ENCODE measurements at places on chromosomes 1 and 21. TPM values are rescaled to one million over a fixed set of nuclear protein-coding genes. Genes with fewer than 3 reads are reported as not detected.

DNA sequence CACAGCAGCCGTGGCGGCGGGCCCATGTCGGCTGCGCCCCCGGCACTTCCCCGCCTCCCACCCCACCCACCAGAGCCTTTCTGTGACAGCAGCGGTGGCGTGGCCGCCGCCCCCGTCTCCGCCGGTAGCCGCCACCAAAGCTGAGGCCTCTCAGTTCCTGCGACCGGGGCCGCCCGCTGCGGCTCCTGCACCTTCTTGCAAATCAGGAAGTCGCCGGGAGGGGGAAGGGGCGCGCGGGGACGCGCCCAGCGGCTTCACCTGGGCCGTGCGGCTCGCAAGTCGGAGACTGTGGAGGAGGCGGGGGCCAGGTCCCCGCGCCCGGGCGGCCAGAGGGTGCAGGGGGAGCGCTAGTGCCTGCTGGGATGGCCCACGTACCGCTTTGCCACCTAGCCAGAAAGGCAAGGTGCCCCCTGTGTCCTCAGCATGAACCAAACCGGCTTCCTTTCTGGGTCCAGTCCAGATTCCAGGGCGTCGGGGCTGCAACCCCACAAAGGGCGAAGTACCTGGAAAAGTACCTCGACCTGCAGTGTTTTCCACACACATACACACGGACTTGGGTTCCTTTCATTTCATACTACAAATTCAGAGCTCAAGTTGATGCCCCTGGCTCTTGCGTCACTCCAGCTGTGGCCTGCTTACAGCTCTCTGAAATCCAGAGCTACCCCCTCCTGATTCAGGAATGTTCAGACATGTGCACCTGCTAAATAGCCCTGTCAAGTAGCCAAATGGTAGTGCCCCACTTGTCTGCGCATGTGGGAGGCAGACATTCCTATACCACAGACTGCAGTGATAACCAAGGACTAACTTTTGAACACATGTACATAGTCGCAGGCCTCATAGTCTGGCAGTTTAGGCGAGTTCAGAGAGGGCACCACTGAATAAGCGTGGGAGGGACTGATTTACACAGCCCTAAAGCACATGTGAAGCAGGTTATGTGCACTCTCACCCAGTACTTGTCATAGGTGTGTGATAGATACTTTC lies at the start of gene DENND1B:
DENND1B (minus strand) TSS at position 199 of the 981 bp plus-strand sequence. CDS start 325 bp downstream, outside the sequence.
- DNase-seq, result peak; percentile 71

- no peak for DNase-seq
Measured at GRCh38 chr1:206721454-206721853, 36.7 kb downstream of the MAPKAPK2 start.

DNA sequence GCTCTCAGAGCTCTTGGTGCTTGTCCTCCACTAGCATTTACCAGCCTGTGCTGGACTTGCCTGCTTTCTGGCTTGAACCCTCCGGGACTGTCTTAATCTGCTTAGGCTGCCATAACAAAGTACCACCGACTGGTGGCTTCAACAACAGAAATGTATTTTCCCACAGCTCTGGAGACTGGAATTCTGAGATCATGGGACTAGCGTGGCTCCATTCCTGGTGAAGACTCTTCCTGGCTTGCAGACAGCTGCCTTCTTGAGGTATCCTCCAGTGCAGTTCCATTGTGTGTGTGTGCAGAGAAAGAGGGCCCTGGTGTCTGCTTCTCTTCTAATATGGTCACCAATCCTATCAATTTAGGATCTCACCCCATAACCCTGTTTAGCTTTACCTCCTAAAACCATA lies 22.0 kb upstream of the RCAN1 start:
- no peak for DNase-seq

GRCh38 chr1:182791281-182792179 lies 2.0 kb downstream of the NPL start:
- no peak for DNase-seq

DNA sequence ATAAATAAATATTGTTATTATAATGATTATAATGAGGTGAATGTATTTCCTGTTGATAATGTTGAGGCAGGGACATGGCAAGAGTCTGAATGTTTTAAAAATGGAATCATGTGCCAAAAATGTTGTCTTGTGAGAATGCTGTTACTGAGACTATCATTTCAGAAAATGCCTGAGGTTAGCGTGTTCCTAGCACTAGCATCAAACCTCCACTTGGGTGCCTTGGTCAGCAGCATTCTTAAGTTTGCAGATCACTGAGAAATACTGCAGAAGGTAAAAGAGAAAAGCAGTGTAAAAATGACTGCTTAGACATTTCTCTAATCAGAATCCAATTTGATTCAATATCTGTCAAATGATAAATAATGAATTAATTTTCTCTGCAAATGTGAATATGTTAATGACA lies 50.8 kb downstream of the OLFM3 start:
- DNase-seq, result no peak

- DNase-seq, result no peak
Measured at GRCh38 chr1:153344718-153345025, 4.0 kb downstream of the PGLYRP4 start.

- peak; percentile 76 for DNase-seq
Measured at GRCh38 chr1:67479146-67479891, 49.1 kb upstream of the SERBP1 start.

DNA sequence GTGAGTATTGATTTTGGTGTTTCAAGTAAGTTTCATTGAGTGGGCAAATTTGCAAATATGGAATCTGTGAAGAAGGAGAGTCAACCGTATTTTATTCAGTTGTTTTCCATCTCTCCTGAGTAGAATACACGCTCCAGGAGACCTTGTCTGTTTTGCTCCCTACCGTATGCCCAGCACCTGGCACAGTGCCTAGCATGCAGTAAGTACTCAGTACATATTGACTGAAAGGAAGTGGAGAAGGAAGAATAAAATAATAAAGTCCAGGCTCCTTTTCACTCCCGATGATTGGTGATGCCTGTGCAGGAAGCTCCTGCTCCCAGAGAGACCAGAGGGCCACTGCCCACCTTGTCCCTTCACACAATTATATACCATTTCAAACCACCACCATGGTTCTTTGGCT lies 59.4 kb upstream of the NEK2 start:
- peak; percentile 37 for DNase-seq

- DNase-seq, result no peak
Measured at GRCh38 chr1:21955501-21956281, 18.6 kb upstream of the HSPG2 start.

GRCh38 chr1:219966071-219966349 lies 37.7 kb upstream of the SLC30A10 start:
- no peak for DNase-seq

- no peak for DNase-seq
Measured at GRCh38 chr1:33319186-33319948, 1.5 kb downstream of the A3GALT2 start.

DNA sequence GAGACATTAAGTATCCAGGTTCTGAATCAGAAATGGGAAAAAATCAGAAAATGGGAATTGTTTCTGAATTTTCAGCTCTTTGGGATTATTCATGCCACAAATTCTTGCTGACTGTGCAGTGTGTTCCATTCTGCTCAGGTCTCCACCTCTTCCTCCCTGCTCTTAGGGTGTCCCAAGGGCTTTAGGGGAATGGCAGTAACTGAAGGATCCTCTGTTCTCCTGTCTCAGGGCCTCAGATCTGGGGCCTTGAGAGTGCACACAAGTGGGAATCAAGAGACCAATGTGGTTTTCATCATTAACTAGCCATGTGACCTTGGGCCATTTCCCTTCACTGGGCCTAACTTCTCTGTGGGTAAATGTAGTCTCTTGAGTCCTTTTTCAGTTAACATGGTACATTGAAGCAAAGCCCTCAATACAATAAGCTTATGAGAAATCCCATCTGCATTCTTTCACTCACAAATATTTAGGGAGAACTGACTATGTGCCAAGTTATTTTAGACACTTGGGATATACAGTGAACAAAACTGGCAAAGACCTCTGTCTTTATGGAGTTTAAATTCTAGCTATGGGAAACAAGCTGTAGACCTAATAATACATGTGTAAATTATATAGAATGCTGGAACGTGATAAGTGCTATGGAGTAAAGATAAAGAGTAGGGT lies 75.7 kb upstream of the SPATA6 start:
- DNase-seq, result no peak

DNA sequence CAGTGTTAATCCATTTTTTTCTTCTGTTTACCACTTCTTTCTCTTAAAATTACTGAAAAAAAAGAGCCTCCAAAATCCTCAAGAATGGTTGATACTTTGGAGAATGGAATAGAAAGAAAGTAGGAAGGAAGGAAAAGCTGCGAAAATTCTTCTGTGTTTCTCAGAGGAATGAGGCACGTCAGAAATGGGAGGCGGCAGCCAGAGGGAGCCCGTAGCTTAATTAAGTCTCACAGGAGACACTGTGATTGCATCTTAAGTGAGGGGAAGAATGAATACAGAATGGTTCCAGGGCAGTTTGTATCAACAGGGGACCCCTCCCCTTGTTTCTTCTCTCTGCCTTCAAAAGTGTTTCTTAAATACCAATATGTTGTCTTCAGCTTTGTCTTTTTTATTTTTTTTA lies 1099.5 kb downstream of the PLA2G4A start:
- DNase-seq, result peak; percentile 47

DNA sequence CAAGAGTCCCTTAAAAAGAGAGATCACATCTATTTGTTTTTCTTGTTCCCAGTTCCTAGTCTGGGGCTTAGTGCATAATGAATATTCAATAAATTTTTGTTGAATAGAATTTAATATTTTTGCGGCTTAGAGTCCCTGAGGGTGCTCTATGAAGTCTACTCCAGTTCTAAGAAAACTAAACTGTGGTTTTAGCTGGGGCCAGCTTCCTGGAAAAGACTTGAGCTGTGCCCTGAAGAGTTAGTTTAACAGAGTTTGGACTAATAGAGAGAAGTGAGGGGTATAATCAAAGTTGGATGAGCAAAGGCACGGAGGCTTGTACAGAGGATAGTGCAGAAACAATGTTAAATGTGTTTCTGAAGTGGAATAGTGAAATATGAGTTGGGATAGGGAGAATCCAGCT lies 168.9 kb downstream of the FASLG start:
- DNase-seq, result no peak

DNA sequence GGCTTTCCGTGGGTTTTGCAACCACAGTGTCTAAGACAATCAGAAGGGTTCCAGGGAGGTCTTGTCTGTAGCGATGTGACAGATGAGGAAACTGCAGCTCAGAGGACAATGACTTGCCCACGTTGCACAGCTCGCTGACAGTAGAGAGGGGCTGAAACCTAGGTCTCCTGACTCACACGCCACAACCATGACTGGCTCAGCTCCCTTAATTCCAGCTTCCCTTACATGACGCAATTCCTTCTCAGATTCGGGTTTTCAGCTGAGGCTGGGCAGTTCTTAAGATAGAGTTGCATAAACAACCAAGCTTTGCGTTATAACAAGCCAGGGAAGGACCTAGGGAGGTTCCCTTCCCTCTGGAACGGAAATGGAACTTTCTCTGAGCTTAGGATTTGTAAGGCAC lies 36.3 kb downstream of the DHCR24 start:
- DNase-seq, result peak; percentile 91

GRCh38 chr1:76374086-76374485 lies 299.5 kb downstream of the ST6GALNAC3 start:
- DNase-seq, result no peak

GRCh38 chr1:8120693-8121260 lies 94.7 kb upstream of the ERRFI1 start:
- peak; percentile 82 for DNase-seq

DNA sequence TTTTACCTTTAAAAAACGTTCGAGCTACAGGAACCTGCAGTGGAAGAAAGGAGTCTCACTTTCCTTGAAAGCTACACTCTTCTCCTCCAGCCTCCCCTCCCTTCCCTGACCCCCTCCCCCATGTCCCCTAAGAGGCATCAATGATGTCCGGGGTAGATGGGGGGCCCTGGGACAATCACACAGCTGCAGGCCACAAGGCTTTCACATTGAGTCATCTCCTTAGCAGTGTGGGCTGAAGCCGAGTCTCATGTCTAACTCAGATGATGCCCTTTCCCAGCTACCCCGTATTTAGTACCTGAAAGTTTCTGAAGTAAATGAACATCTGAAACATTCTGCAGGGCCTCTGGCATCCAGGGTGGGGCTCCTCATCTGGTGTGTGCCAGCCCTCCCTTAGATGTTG lies 6.3 kb upstream of the GPR25 start:
- peak; percentile 30 for DNase-seq

DNA sequence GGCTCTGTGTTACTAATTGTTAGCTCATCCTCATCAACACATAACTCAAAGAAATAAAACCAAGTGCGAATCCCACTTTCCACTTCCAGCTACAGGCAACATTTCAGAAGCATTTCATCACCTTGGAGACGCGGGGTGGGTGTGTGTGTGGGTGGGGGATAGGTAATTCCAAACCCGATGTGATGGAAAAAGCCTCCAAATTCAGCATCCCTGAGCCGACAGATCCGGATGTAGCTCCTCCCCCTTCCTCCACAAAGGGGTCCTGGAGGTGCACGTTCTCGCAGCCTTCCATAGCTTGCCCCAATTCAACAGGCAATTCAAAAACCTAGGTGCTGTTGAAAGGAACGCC lies 486 bp downstream of the HSPA13 start:
- peak; percentile 37 for DNase-seq

- DNase-seq, result no peak
Measured at GRCh38 chr1:150661156-150661555, 31.7 kb upstream of the ENSA start.

GRCh38 chr21:26637201-26637745 lies 64.2 kb upstream of the CYYR1 start:
- no peak for DNase-seq

GRCh38 chr1:214698559-214698958 lies 95.6 kb downstream of the CENPF start:
- no peak for DNase-seq

Gene GBP6
- 0.22 TPM for total RNA-seq

Gene NT5C1A
- total RNA-seq, result not detected

Gene RXFP4
- not detected for total RNA-seq

Gene ENAH
- total RNA-seq, result 71.7 TPM

Gene PERM1
- 0.37 TPM for total RNA-seq

Gene C1orf87
- not detected for total RNA-seq

Gene HLX
- 7.2 TPM for total RNA-seq

Gene IGSF9
- total RNA-seq, result 0.25 TPM

Gene EDARADD
- total RNA-seq, result 1.2 TPM

Gene TSEN15
- total RNA-seq, result 53.9 TPM

Gene HENMT1
- not detected for total RNA-seq

Gene ERVH48-1
- not detected for total RNA-seq

Gene WNT4
- not detected for total RNA-seq

Gene GABPA
- 23.0 TPM for total RNA-seq

Measured in M059J (cell line).